ENCODE measurements at places on chromosomes 6 and 20.

- DNase-seq, result no peak
These were observed 38.4 kb downstream of the BMP5 start for GRCh38 chr6:55836945-55837344.

DNA sequence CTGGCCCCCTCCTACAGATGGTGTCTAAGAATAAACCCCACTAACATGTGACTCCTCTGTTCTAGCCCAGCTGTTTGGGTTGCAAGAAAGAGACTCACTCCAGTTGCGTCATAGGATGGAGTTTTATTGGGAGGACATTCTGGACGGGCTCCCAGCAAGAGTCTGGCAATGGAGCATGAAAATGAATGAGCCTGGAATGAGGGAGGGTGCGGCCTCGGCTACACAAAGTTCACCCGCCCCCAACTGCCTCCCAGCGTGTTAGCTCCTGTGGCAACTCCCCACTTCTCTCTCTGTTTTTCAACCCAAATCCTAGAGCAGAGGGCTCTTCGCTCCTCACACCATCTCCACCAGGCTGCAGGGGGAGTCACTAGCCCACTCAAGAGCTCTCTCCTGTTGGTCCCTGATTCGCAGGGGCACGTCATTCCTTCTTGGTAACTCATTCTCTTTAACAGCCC lies 5.1 kb upstream of the ADAM33 start:
- no peak for DNase-seq

DNA sequence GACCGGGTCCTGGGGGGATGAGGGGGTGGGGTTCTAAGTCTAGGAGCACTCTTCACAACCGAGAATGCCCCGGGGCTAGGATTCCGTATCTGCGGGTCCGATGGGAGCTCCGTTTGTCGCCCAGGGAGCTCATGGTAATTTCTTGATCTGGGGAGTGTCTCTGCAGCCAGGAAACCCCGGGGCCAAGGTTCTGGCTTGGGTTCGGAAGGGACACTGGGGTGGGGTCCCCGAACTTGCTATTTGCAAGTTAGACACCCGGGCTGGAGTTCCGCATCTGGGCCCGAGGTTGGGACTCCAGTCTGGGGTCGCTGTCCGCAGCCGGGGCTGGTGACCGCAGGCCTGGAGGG lies 397 bp downstream of the PEDS1 start:
- DNase-seq, result no peak

DNA sequence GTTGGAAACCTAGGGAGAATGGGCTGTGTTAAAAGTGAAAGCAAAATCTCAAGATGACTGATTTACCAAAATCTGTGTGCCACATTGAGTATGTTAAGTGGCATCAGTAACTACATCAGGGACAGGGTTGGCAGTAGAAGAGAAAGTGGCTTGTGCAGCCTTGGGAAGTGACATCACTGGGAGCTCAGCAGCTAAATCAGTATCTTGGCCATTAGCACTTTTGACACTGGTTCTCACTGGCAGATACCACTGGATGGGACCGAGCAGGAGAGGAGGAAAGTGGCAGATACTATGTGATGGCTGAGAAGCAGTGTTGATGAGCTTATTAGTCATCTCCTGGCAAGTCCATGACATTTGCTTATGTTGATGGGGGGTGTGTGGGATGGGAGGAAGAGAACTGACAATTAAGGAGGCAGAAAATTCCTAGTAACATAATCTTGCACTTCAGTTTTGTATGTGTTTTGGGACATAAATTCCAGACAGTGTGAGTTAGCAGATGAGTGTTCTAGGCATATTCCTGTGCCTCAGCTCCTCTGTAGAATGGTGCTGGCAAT lies 322.2 kb downstream of the SOX4 start:
- no peak for DNase-seq

DNA sequence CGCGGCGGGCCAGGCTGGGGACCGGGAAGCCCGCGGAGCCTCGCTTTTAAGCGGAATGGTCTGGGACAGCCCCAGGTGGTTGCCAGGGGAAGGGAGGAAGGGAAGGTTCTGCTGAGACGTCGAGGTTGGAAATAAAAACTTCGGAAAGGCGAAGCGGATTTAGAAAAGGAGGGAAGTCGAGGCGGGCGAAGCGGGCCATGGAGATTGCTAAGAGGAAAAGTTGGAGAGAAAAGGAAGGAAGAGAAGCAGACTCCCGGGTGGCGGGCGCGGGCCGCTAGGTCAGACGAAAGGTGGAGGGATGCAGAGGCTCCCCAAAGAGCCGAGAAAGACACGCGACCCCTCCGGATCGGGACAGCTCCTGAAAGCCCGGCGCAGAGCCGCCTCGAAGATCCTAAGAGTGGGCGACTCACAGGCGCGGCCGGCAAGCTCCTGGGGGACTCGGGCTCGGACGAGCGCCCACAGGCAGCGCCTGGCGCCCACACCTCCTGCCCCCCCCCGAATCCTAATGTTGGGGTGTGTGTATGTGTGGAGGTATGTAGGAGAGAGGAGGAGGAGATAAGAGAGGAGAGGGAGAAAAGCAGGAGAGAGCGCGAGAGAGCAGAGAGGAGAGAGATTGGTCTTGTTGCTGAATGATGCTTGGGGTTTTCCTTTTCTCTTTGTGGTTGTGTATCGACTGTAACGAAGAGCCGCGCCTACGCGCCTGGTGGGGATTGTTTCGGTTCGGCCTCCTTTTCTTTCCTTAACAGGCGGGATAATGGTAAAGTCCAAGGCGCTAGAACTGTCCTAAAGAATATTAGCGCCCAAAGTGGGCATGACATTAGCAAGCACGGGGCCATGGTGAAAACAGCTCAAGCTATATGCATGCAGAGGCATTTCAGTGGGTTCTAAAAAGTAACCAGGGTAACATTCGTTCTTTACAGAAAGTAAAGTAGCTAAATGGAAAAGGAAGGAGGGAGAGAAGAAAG lies 1.5 kb downstream of the TFAP2B start:
- no peak for DNase-seq

GRCh38 chr6:62236784-62237183 lies 49.2 kb downstream of the KHDRBS2 start:
- DNase-seq, result no peak

Data from neural crest cell (in vitro differentiated cells).